ENCODE measurements at places on chromosomes 2 and 18. TPM values are rescaled to one million over a fixed set of nuclear protein-coding genes. Genes with fewer than 3 reads are reported as not detected.

DSG1 gene
- total RNA-seq, result 8.5 TPM

USP37 gene
- total RNA-seq, result 36.4 TPM

TLK1 gene
- 54.4 TPM for total RNA-seq

TUBA4B gene
- not detected for total RNA-seq

ALLC gene
- total RNA-seq, result 0.77 TPM

CSRNP3 gene
- total RNA-seq, result 81.7 TPM

SLC8A1 gene
- 138 TPM for total RNA-seq

DLGAP1 gene
- 25.9 TPM for total RNA-seq

C2orf80 gene
- not detected for total RNA-seq

LRRC30 gene
- total RNA-seq, result 0.49 TPM

SRBD1 gene
- 36.7 TPM for total RNA-seq

OST4 gene
- total RNA-seq, result 272 TPM

GAREM2 gene
- 5.5 TPM for total RNA-seq

DPYSL5 gene
- total RNA-seq, result 40.3 TPM

SLC38A11 gene
- total RNA-seq, result 52.7 TPM

All from camera-type eye (tissue), 1 donor.